Panc1 (cell line): ENCODE measurements at places on chromosomes 1 and 21.

DNA sequence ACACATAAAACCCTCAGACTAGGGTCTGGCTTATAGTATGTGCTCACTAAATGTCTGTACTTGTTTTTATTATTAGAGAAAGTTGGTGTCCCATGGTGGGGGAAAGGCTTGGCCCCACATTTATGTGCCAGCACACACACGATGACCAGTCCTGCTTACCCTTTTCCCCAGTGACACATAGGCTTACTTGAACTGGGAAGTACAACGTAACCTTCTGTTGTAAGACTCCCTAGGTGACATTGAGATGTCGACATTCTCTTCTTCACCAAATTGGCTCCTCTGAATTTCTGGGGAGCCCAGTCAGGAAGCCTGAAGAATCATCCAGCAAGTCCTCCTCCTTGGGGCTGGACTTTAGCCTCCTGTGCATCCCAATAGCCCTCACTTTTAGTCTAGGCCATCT lies 1.7 kb upstream of the MECR start:
- no peak for DNase-seq

- DNase-seq, result no peak
Measured at GRCh38 chr1:116203920-116204319, 92.7 kb downstream of the MAB21L3 start.

- no peak for DNase-seq
Measured at GRCh38 chr1:8702472-8702849, 115.0 kb downstream of the RERE start.

DNA sequence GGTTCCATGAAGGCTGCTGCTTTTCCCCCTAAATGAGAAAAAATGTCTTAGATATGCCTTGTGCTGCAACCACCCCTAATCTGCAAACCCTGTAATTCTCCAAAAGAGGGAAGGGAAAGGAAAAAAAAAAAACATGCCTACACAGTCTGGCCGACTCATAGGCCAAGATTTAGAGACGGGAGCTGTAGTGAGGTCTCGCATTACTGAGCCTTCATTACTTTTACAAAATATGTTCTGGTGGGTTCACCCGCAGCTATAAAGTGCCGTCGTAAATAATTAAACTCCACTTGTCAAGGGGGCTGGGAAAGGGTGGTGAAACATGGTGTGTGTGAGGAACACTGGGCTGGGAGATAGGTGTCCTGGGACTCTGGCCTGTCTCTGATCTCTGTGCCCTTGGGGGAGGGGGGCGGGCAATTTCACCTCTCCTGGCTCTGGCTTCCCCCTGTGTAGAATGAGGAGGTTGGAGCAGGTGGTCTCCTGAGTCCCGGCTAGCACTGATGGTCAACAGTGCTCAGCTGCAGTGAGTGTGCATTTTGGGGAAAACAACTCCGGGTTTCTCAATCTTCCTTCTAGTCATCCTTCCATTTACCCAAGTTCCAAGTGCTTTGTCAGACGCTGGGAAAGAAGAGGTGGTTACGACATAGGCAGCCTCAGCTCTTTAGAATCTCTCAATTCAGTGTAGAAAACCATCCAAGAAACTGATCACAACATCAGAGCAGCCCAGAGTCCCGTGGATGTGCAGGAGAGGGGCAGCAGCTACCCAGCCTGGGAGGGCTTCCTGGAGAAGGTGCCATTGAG lies 82.3 kb downstream of the ACTL8 start:
- no peak for DNase-seq

- no peak for DNase-seq
Measured at GRCh38 chr1:3569436-3569835, 41.9 kb downstream of the MEGF6 start.

DNA sequence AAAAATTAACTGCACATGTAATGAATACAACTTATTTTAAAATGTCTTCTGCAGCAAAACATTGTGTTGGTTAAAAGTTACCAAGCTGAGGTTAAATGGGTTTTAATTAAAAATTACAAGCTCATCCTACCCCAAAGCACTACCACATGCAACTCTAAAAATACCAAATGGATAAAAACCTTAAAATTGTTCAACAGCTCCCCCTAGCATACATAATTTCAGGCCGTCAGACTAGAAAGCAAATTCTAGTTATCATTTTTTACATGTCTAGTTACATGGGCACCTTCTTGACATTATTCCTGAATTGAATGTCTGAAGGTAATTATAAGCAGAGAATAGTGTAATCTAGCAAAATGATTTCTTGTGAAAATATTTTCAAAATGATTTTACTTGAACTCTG lies 176.5 kb downstream of the C1orf21 start:
- no peak for DNase-seq

GRCh38 chr21:28633839-28634555 lies 358.7 kb downstream of the LTN1 start:
- no peak for DNase-seq

GRCh38 chr1:221667504-221667903 lies 74.4 kb downstream of the DUSP10 start:
- no peak for DNase-seq

DNA sequence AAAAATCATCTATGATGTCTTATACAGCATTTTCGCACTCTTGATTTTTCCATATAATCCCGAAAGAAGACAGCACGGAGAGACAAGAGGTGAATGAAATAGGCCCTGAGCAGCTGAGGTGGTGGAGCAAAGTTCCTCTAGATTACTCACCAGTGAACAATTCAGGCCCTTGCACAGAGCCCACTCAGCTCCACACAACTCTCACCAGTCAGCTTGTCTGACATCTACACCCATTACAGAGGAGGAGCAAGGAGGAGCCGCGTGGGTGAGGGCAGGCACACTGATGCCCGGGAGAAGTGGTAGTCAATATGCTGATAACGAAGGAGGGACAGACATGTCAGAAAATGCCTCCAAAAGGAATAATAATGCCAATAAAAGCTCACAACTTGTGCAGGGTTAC lies 59.9 kb downstream of the DNM3 start:
- no peak for DNase-seq
